ENCODE measurements at places on chromosomes 5 and 9.

DNA sequence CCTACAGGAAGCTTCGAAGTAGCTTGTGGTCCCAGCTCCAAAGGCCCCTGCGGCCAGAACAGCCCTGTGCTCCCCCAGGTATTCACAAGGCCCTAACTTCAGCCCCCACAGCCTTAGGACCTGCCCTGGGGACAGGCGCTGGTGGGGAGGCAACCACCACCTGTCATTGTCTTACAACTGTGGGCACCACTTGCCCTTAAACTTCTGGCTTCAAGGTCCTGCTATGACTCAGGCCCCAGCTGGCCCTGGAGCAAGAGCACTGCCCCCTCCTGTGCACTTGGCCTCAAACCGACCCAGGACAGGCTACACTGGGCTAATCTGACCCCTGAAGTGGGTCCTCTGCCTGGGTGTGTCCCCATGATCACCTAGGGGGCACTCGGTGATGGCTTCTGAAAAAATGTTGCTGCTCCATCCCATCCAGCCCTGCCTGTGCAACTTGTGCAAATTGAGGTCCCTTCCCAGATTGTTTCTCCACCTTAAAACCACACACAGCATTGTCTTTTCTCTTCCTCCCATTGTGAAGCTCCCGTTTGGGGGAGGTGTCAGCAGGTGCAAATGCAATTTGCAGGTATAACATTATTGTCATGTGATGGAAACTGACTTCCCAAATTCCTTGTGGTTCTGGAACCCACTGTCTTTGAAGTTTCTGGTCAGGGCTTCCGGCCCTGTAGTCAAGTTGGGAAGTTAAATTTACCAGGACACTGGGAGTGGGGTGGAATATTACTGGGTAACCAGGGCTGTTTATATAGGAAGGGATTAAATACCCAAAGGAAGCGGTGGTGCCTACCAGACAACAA, 1.1 kb upstream of the PROB1 start:
- DNase-seq = no peak

DNA sequence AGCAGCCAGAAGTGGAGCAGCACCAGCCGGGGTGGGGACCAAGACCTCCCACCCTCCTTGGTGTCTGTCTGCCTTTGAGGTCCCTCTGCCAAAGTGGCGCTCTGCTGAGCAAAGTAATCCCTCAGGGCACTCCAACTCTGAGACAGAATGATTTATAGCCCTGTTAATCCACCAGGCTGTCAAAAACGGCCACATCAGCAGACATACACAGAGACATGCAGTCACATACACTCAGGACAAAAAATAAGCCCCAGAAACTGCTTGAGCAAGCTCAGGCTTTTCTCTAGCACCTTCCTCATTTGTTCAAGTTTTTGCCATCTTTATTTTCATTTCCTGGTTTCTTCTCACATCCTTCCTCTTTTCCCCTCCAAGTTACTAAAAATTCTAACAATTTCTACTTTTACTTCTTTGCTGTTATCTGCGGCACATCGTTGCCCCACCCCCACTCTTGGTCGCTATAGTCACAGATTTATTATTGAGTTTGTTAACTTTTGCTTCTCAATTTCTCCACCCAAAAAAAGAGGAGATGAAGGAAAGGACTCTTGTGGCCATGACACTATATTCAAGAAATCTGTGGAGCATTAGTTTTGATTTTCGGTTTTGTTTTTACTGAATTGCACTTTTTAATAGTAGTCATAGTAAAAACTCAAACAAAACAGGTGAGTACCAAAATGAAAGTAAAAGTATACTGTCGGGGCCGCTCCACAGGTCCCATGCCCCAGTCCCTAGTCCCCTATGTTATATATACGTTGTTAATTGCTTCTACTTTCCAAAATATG, 17.4 kb upstream of the ADRB2 start:
- DNase-seq = peak; percentile 7

GRCh38 chr9:124356745-124357390, 58.4 kb downstream of the PSMB7 start:
- DNase-seq = no peak

- no peak for DNase-seq
These were observed 350.5 kb upstream of the DAB2 start for GRCh38 chr5:39775086-39775796.

DNA sequence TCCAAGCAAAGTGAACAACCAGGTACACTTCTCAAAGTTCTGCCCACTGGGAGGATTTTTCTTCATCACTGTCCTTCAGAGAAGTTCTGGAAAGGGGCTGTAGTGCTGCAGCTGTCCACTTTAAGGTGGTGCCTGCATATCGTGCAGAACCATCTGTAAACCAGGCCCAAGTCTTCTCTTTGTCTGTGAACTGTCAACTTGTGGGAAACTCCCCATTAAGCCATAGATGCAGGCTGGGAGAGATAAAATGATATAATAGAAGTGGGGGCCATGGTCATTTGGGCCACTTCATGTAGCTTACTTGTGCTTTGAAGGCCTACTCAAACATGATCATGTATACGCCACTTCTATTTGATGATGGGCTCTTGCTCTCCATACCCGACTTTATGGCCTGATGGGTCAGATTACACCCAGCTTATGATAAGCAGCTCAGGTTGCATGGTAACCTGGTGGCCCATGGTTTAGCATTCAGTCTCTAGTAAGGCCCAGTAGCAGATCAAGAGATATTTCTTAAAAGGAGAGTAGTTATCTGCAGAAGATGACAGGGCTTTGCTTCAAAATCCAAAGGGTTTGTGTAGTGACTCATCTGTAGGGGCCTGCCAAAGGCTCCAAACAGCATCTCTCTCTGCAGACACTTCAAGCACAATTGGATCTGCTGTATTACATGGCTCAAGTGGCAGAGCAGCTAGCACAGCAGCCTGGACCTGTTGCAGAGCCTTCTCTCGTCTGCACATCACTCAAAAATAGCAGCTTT, 15.7 kb upstream of the BTF3 start:
- no peak for DNase-seq
